ENCODE measurements at places on chromosomes 5 and 9.

DNA sequence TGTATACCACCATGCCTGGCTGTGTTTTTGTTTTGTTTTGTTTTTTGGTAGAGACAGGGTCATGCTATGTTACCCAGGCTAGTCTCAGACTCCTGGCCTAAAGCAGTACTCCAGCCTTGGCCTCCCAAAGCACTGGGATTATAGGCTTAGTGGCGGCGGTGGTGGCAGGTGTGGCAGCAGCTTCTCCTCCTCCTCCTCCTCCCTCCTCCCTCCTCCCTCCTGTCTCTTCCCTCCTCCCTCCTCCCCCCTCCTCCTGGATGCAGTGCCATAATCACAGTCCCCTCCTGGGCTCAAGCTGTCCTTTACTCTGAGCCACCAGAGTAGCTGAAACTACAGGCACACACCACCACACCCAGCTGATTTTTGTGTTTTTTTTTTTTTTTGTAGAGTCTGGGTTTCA, 71.2 kb downstream of the UHRF2 start:
- no peak overlapping the region for H3K4me3 ChIP-seq
- no peak overlapping the region for H3K27ac ChIP-seq
- no peaks in the 10 kb centered on the region for H3K4me1 ChIP-seq
- H3K27me3 ChIP-seq, result no peaks in the 10 kb centered on the region
- DNase-seq, result no peak

GRCh38 chr5:32222723-32223470, 48.8 kb upstream of the GOLPH3 start:
- H3K4me3 ChIP-seq, result no peak overlapping the region
- H3K4me1 ChIP-seq, result no peaks in the 10 kb centered on the region
- H3K36me3 ChIP-seq, result peaks cover 6% of the 10 kb centered on the region
- no peak for DNase-seq
- no peak overlapping the region for H3K27ac ChIP-seq

DNA sequence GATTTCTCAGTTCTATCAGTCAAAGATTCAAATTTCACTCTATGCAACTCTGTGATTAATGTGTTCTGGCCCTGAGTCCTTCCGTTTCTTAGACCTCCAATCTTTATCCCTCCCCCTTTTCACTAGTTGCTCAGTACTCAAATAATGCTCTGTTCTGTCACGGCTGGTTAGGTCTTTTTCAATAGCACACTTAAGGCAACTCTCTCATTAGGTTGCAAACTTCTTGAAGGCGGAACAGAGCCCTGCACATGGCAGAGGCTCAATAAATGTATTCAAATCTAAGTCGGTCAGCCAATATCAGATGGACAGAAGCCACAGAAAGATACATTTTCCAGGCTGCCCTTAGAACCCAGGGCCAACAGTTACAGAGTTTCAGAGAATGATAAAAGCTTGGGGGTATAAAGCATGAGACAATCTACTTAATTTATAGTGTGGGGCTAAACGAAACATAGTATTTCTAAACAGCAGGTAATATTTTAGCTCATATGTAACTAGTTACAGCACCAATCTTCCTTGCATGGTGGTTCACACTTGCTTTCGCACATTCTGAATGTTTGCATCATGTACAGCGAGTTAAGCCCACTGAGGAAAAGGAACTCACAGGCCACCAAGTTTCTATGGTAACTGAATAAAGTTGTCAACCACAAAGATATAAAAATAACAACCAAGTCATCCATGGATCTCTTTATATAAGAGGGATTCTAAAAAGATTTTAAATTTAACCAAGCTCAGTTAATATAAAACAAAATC, 67.1 kb upstream of the GOLPH3 start:
- no peak for DNase-seq
- no peak overlapping the region for H3K27ac ChIP-seq
- peaks cover 38% of the 10 kb centered on the region for H3K36me3 ChIP-seq
- H3K27me3 ChIP-seq, result no peaks in the 10 kb centered on the region

DNA sequence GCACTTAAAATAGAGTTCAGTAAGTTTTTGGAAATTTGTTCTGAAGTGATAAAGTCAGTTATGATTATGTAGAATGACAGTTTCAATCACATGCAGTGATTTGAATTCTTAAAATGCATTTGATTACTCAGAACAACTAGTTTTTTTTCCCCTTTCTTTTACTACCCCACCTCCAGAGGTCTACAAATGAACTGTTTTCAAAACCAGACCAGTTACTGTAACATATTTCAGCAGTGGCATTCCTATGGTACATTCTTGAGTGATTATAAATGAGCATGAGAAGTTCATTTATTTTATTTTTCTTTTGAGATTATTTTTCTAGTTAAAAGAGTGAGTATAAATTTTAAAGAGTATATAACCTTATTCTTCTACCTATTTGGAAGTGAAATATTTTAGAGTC, 71.6 kb downstream of the NNT start:
- peaks cover 5% of the 10 kb centered on the region for H3K4me1 ChIP-seq
- H3K27ac ChIP-seq, result no peak overlapping the region
- no peaks in the 10 kb centered on the region for H3K27me3 ChIP-seq
- H3K4me3 ChIP-seq, result no peak overlapping the region

DNA sequence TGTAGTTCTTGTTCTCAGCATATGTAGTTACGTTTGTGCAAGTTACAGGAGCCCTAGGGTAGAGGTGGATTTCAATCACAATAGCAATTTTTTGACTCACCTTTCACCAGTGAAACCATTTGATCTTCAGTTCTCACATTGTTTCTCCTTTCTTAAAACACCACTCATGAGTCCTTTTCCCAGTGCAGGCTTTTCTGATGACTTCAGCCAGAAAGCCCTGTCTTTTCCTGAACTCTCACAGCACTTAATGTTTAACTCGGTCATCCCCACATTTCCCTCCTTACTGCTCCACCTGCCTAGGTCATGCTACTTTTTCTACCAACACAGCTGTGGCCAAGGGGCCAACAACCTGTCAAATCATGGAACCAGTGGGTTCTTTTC, 37.9 kb downstream of the ARHGEF28 start:
- no peak overlapping the region for H3K4me3 ChIP-seq
- peaks cover 17% of the 10 kb centered on the region for H3K27me3 ChIP-seq
- H3K4me1 ChIP-seq, result no peaks in the 10 kb centered on the region
- H3K36me3 ChIP-seq, result no peaks in the 10 kb centered on the region
- no peak for DNase-seq

- DNase-seq, result no peak
- H3K27ac ChIP-seq, result no peak overlapping the region
These were observed 24.3 kb upstream of the OTULINL start for GRCh38 chr5:14557203-14557770.

DNA sequence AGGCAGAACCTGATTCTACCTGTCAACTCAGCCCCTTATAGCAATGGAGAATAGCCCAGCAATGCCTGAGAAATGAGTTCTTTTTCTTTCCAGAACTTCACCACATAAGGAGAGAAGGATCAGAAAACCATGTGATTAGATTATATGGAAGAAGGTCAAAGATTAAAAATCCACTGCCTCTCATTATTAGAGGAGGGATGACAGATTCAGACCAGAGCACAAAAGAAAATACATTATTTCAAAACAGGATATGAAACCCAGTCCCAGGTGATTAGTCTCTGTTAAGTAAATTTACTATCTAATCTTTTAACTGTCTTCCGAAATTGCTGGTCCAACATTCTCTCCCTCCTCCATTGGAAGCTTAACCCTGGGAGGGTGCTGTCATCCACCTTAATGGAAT, 322.4 kb downstream of the SLIT3 start:
- peaks cover 2% of the 10 kb centered on the region for H3K4me1 ChIP-seq
- H3K4me3 ChIP-seq, result no peak overlapping the region
- no peak overlapping the region for H3K27ac ChIP-seq
- H3K27me3 ChIP-seq, result peaks cover 23% of the 10 kb centered on the region

DNA sequence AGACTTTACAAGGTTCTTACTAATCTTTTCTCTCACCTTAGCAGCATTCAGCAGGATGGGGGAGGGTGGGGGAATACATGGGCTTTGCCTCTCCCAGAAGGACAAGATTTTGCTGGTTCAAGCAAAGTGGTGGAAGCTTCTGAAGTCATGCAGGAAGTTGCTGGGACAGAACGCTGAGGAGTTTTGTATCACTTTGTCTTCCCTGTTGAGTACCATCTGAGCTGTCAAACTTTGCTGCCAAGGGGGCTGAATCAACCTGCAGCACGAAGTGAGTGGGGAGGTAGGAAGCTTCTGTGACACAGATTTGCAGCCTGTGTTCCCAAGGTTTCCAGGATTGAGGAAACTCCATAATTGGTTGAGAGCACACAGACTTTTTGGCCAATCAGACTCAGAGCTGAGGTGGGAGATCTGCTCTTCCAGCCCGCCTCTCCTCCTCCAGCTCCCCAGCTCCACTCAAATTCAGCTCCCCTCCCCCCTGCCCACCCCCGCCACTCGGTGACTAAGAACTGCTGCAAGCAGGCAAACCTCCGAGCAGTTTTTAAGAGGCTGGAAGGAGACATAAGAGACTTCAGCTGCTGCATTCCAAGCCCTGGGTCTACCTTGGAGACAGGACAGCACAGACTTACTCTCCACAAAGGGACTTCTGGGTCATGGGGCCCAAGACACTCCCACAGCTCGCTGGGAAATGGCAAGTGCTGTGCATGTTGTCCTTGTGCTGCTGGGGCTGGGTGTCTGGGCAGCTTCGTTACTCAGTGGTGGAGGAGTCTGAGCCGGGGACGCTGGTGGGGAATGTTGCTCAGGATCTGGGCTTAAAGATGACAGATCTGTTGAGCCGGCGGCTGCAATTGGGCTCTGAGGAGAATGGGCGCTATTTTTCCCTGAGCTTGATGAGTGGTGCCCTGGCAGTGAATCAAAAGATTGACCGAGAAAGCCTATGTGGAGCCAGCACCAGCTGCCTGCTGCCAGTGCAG, at the start of gene PCDHGC5:
Gene PCDHGC5, plus strand, starts transcription at position 491 of the 971 bp plus-strand sequence. Its CDS starts 160 bp downstream, at position 651.
- H3K4me1 ChIP-seq, result peaks cover 17% of the 10 kb centered on the region
- H3K27ac ChIP-seq, result no peak within 1 kb of the TSS
- no peaks in the 10 kb centered on the region for H3K36me3 ChIP-seq
- H3K4me3 ChIP-seq, result no peak within 1 kb of the TSS
- H3K27me3 ChIP-seq, result peaks cover 76% of the 10 kb centered on the region
- DNase-seq, result no peak

- H3K36me3 ChIP-seq, result peaks cover 2% of the 10 kb centered on the region
- no peak overlapping the region for H3K27ac ChIP-seq
- DNase-seq, result no peak
- H3K27me3 ChIP-seq, result peaks cover 9% of the 10 kb centered on the region
- H3K4me3 ChIP-seq, result no peak overlapping the region
These were observed 24.2 kb upstream of the ZNF618 start for GRCh38 chr9:113851873-113852272.

GRCh38 chr9:27535701-27536118, 6.1 kb upstream of the MOB3B start:
- H3K36me3 ChIP-seq, result peaks cover 7% of the 10 kb centered on the region
- H3K27me3 ChIP-seq, result no peaks in the 10 kb centered on the region
- peak; percentile 11 for DNase-seq

- no peaks in the 10 kb centered on the region for H3K27me3 ChIP-seq
- DNase-seq, result no peak
- H3K27ac ChIP-seq, result no peak overlapping the region
These were observed 186.3 kb upstream of the TUSC1 start for GRCh38 chr9:25864509-25864908.

- H3K4me1 ChIP-seq, result no peaks in the 10 kb centered on the region
- peaks cover 6% of the 10 kb centered on the region for H3K27me3 ChIP-seq
- H3K36me3 ChIP-seq, result no peaks in the 10 kb centered on the region
- no peak overlapping the region for H3K4me3 ChIP-seq
- no peak for DNase-seq
These were observed 72.9 kb downstream of the ZNF622 start for GRCh38 chr5:16392718-16393117.
